Endothelial cell of umbilical vein (primary cell): ENCODE measurements at places on chromosomes 7 and 10. TPM values are rescaled to one million over a fixed set of nuclear protein-coding genes. Genes with fewer than 3 reads are reported as not detected.

FAM13C gene
- 0.67 TPM in 1 of 2 replicates, not detected in the other for total RNA-seq

DNA sequence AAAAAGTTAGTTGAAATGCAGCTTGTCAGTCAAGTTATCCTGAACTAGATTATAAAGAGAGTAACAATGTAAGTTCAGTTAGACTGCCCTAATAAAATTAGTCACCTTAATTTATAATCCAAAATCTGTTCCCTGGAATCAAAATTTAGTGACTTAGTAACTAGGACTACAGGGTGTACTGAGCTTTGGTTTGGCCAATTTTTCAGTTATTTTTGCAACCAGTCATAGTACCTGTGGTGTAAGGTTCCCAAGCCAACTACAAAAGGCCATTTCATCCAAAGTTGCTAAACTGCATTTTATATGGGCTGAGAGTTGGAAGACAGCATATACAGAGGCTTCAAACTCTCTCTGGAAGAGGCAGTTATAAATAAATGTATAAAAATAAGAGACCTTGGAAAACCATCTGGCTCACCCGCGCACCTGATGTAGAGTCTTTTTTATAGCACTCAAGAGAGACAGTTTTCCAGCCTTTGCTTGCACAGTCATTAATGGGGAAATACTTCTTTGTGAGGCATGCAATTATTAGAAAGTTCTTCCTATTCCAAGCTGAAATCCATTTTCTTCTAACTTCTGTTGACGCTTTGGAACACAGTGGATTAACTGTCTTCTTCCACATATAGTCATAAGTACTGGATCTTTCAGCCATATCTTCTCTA, 59.2 kb downstream of the PUS7 start:
- no peak for DNase-seq

GRCh38 chr10:117350909-117351308, 24.3 kb downstream of the PDZD8 start:
- no peak for DNase-seq

GRCh38 chr7:132526111-132526740, 50.0 kb downstream of the PLXNA4 start:
- DNase-seq: no peak

GRCh38 chr10:108957681-108958080, 965.6 kb downstream of the XPNPEP1 start:
- DNase-seq: no peak

GRCh38 chr10:130459011-130459410, 322.8 kb downstream of the GLRX3 start:
- no peak for DNase-seq

DNA sequence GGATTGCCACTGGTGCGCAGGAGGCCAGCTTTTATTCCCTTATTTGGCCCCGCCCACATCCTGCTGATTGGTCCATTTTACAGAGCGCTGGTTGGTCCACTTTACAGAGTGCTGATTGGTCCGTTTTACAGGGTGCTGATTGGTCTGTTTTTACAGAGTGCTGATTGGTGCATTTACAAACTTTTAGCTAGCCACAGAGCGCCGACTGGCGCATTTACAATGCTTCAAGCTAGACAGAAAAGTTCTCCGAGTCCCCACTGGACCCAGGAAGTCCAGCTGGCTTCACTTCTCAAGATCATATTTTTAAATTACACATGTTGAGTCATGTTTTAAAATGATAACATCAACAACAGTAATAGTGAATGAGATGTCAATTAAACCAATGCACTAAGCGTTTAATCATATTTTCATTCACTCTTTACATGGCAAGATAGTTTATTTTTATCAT, 128.3 kb downstream of the CUBN start:
- no peak for DNase-seq

DNA sequence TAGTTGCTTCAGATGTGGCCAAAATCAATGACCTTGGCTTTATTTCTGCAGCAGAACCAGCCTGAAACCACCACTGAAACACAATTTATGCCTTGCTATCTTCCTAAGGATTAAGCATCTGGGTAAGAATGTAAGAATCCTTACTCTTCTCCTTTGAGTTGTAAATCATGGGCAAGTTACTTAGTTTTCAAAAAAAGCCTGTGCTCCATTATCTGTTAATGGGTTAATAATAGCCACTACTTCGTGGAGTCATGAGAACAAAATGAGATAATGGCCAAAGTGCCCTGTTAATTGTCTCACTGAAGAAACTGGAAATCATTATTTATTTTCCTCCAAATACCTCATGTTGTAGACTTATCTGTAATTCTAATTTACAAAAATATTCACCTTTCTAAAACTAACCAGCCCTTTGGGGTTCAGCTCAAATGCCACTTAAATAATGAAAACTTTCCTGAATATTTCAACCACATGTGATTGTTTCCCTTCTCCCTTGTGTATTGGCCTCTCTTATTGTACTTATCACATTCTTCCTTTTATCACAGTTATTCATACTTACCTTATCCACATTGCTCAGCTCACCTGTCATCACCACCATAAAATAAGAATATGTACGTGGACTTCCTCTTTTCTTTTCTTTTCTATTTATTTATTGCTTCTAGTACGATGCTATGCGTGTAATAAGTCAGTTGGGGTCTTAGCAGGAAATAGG, 2.0 kb upstream of the AASS start:
- no peak for DNase-seq

DNA sequence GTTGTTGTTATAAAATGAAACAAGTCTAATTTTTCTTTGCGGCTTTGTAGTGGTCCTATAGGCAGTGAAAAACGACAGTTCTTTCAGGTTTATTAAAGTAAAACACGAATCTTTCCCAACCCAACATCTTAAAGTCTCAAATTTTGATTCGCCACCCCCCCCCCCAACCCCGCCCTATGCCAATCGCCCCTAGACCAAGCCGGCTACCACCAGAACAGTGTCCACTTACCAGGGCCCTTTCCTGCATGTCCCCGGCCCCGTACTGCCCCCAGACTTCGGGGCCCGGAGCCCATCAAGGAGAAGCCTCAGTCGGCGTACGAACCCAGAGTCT, 335 bp upstream of the CHCHD1 start:
- no peak for DNase-seq
